Astrocyte of the cerebellum (primary cell): ENCODE measurements at places on chromosomes 4 and X.

- DNase-seq, result no peak
These were observed 28.2 kb downstream of the IL13RA1 start for GRCh38 chrX:118755633-118756032.

DNA sequence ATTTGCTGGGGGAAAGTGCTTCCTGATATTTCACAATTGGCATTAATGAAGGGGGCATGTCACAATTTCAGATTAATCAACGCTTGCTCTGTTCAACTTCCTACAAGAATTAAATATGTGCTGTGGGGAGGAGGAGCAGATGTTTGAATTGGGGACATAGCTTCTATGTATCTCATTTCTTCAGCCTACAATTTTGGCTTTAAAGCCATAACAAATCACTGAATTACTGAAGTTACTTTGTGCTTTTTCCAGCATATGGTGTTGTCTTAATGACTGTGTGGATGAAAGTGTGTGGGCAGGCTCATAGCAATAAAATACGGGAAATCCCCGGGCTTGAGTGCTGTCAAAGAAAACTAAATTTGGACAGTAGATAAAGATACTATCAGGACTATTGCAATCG, 813 bp downstream of the TLR7 start:
- no peak for DNase-seq

DNA sequence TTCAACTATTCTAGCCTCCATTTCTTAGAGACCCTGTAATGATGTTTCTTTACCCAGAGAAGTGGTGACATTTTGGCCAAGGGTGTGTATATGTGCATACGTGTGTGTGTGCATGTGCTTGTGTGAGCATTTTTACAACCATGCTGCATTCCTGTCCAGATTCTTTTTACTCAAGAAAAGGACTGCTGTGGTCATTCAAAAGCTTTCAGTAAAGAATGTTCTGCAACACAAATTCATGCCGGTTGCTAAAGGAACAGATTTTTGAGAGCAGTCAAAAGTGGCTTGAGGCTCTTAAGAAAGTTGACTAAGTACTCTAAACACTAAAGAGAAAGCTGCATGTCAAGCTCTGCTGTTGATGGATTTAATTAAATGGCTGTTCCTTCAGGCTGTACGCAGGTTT, 65.0 kb upstream of the FMR1 start:
- no peak for DNase-seq

DNA sequence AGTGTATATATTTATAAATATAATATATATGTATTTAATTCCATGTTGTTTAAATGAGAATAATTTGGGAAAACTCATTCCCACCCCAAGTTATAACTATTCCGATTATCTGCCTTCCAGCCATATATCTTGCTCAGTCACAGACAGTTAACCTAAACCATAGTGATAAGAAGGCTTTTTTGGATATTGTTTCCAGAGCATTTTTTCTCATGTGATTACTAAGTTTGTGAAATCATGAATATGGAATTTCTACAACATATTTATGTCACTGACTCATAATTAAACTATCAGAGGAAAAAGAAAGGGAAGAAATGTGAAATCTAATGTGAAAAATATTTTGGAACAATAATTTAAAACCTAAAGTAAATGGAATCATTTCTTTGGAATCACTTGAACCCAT, 1163.5 kb upstream of the PABPC4L start:
- DNase-seq, result no peak

GRCh38 chrX:105098201-105098600, 122.3 kb downstream of the TEX13A start:
- no peak for DNase-seq

DNA sequence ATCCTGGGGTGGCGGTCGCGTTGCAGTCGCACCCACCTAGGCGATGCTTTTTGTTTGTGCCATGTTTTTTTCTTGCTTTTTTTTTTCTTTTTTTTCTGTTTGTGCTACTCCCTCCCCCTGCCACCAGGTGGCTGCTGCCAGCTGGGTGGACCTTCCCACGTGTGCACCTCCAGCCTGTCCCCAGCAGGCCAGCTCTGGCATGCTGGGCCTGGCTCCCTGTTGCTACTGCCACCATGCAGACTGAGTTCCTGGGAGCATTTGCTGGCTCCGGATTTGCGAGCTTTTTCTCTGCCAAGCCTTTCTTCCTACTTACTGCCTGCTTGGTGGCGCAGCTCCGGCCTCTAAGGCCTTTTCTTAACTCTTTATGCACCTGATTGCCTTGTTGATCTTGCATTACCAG, 161.2 kb upstream of the WDFY3 start:
- DNase-seq, result no peak

DNA sequence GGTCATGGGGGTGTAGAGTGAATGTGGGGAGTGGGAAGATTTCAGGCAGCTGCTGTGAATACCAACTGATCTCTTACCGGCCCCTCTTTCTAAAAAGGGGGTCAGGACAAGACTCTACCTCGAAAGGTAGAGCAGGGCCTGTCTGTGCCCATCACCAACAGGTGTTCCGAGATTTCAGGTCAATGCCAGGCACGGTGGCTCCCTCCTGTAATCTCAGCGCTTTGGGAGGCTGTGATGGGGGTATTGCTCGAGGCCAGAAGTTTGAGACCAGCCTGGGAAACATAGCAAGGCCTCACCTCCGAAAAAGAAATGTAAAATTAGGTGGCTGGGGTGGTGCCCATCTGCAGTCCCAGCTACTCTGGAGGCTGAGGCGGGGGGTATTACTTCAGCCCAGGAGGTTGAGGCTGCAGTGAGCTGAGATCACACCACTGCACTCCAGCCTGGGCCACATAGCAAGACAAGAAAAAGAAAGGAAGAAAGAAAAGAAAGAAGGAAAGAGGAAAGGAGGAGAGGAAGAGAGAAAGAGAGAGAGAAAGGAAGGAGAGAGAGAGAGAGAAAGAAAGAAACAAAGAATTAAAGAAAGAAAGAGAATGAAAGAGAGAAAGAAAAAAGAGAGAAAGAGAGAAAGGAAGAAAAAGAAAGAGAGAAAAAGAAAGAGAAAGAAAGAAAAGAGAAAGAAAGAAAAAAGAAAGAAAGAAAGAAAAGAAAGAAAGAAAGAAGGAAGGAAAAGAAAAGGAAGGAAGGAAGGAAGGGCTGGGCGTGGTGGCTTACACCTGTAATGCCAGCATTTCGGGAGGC, 50.1 kb downstream of the CRLF2 start:
- DNase-seq, result no peak

- DNase-seq, result no peak
These were observed 2.7 kb upstream of the UGT2B15 start for GRCh38 chr4:68673143-68673542.

DNA sequence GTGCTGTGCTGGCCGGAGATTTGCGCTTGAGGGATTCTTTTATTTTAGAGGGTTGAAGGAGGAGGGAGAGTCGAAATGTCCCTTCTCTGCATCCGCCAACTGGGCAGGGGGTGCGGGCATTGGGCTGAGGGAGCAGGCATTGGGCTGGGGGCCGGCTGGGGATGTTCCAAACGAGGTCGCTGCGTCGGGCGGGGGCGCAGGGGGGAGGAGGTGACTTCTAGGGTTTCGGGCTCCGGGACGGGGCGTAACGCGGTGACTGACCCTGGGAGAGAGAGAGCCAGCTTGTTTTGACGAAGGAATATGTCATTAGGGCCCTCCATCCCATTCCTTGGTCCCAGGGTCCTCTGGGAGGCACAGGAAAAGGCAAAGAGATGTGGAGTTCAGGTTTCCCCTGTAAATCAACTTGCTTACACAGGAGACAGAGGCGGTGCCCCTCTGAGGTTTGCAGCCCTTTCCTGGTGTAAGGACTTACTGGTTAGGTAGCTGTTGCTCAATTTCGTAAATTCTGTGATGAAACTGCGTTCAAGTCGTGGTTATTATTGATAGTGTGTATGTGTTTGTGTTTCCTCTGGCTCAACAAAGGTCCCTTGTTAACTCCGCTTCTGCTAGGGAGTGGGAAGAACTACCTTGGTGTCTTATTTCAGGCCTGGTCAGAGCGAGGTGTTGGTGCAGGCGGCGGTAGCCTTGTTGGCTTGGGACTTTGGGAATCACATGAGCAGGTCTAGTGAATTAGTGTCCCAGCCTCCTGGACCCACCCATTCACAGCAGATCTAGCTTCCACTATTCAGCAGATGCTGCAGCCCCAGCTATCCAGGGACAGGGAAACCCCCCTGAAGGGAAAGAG, 716 bp downstream of the FHIP1A start:
- no peak for DNase-seq

DNA sequence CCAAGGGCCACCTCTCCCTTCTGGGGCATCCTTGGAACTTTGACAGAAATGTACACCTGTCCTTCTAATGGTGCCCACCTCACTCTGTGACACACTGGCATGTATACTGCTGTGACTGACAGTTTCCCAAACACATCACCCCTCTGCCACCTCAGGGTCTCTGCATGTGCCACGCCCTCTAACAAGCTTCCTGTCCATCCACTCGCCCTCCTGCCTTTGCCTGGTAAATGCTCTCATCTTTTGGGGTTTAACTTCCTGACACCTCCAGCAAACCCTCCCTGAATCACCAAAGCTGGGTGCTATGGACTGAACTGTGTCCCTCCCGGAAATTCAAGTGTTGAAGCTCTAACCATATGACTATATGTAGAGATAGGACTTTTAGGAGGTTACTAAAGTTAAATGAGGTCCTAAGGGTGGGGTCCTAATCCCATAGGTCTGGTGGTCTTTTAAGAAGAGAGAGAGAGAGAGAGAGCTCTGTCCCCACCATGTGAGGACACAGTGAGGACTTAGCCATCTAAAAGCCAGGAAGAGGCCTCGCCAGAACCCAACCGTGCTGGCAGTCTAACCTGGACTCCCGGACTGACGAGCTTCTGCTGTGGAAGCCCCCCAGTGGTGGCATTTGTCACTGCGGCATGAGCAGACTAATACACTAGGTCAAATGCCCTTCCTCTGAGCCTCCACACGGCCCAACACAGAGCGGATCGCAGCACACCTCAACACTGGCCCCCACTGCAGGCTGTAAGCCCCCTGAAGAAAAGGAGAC, 95.6 kb downstream of the AFAP1 start:
- DNase-seq, result peak; percentile 74

GRCh38 chrX:69218407-69218997, 53.2 kb upstream of the PJA1 start:
- no peak for DNase-seq

GRCh38 chrX:103483720-103484119, 35.6 kb downstream of the RAB40A start:
- no peak for DNase-seq

DNA sequence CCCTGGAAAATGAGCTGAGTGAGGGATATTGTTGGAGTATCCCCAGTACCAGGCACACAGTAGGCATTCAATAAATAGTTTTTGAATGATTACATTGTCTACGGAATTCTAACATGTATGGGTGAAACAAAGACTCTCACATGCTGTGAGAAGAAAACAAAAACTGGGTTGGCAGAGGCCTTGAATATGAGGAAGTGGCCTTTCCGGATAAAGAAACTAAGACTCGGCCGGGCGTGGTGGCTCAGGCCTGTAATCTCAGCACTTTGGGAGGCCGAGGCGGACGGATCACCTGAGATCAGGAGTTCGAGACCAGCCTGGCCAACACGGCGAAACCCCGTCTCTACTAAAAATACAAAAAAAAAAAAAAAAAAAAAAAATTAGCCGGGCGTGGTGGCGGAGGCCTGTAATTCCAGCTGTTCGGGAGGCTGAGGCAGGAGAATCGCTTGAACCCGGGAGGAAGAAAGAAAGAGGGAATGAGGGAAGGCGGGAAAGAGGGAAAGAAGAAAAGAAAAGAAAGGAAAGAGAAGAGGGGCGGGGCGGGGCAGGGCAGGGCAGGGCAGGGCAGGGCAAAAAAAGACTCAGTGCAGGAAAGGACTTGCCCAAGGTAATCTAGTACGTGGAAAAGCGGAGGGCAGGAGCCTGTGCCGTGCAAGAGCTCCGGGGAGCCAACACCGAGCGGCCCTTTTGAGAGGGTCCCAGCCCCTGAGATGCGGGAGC, 689 bp upstream of the TMA16 start:
- no peak for DNase-seq

- peak; percentile 2 for DNase-seq
These were observed 426.5 kb upstream of the PABPC4L start for GRCh38 chr4:134628066-134628465.

DNA sequence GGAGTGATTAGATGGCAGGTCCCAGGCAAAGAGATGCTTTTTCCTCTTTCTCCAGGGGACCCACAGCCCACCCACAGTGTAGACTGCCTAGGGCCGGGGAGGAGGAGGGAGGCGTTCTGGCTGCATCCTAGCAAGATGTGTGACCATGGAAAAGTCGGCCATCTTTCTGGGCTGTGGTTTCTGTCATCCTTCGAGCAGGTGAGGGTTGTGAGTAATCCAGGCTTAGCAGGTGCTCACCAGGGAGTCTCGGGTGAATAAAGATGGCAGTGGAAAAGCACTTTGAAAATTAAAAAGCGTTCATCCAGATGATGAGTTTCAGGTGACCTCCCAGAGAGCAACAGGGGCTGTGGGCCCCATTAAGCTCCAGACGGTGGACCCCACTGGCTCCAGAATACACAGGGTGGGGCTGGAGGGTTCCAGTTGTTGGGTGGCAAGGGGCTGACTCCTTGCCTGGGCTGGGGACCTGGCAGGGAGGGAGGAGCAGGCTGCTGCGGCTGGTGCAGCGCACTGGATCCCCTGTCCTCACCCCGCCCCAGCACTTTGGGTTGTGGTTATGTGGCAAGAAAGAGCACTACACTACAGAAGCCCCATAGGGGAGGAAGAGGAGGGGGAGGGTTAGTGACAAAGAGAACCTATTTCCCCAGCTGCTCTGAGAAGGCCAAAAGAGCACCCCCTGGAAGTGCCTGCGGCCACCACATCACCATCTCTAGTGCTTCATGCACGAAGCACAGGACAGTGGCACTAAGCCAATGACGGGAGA, 23.7 kb downstream of the ELF4 start:
- no peak for DNase-seq

DNA sequence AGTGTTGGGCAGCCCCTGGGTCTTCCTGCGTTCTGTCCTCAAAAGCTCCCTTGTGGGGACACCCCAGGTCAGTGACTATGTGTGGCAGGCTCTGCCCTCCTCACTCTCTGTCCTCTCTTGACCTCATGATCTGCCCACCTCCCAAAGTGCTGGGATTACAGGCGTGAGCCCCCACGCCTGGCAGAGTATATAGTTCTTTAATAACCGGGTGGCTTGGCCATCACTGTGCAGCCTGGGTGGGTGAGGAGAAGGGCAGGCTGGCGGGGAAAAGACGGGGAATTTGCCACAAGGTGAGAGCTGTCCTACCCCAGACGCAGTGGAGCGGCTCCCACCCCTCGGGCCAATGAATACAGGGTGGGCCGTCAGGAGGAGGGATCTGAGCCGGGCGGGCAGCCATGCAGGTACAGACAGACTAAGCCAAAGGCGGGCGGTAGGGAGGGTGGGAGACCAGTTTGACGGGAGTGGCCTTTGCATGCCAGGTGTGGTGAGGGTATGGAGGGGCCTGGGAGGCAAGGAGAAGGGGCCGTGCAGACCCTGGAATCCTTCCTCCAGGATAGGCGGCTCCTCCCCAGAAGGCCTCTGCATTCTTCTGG, 2.5 kb downstream of the SH3BP2 start:
- DNase-seq, result no peak
